Cardiac septum (tissue), 1 donor: ENCODE measurements at places on chromosomes 3 and 15. TPM values are rescaled to one million over a fixed set of nuclear protein-coding genes. Genes with fewer than 3 reads are reported as not detected.

ATP8B4 gene
- total RNA-seq = 3.1 TPM

- DNase-seq = no peak
Observed at GRCh38 chr15:75840659-75841058, 2.6 kb upstream of the UBE2Q2 start.

GRCh38 chr15:82882273-82882928 lies 70.1 kb downstream of the HOMER2 start:
- DNase-seq = no peak

GRCh38 chr15:48802867-48803266 lies 8.0 kb downstream of the CEP152 start:
- no peak for DNase-seq

- DNase-seq = no peak
Observed at GRCh38 chr15:25501828-25502446, 63.1 kb upstream of the UBE3A start.

DNA sequence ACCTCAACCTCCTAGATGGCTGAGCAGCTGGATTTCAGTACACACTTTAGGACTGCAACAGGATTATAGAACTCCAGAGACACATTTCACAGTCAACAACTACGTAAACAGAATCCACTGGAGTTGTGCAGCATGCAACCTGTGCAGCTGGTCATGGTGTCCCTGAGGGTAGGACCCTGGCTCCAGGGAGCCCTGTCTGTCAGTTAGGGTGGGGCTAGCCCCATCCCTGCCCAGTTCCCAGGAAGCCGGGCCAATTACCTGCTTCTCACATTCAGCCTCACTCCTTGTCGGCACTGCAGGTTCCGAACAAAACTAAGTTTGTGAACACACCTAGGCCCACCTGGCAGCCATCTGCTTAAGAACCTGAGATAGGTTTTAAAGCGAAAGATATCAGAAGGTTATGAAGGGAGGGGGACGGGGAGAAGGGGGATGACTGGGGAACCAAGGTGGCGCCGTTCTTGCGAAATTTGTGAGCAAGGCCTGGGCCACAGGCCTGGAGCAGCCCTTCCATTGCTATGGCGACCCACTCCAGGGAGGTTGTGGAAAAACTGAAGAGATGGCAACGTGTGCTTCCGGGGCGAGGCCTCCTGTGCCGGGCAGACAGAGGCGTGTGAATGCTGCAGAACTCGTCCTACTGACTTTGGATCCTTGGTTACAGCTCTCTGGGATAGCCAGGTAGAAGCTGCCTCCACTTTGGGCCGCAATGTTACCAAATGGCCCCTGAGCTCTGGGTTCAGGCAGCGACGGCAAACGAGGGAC lies 25.3 kb downstream of the ACSBG1 start:
- peak; percentile 72 for DNase-seq

GRCh38 chr15:96230526-96231181 lies 99.8 kb upstream of the NR2F2 start:
- DNase-seq = no peak

DNA sequence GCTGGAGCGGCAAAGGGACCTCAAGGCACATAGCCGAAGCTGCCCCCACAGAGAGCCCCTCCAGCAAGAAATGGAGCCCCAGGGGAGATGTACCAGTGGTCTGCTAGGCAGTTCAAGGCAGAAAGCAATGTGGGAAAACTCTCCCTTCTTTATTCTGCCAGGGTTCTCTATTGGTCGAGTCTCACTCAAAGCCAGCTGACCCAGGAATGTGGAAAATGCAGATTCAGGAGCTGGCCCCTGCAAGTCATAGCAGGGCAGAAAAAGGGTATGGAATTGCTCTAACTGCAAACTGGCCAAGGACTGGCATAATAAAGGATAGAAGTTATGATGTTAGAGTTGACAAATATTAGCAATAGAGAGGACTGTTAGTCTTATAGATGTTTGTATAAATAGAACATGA lies 4.0 kb upstream of the TOPAZ1 start:
- no peak for DNase-seq

DNA sequence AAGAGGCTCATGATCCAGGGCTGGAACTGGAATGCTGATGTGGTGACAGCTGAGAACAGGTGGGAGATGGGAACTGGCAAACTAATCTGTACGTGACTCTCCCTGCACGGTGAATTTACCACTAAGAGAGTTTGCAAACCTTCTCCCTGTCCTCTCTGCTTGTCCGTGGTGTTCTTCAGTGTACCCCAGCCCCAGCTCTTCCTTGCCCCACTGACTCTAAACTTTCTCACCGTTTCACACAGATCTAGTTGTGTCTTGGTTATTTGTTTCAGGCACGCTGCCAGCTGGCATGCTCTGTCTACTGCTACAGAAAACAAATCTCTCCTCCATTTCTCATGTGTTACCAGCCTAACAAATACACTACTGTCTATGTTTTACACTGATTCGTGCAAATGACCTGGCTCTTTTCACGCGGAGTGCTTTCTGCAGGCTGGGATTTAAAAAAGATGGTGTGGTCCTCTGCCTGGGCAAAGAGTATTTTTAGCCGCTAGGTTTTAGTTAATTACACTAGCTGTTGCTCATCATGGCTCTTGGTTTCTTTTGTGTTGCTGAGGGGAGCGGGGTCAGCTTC lies 192.7 kb upstream of the LRIG1 start:
- no peak for DNase-seq

- no peak for DNase-seq
Observed at GRCh38 chr3:36512555-36512954, 132.3 kb downstream of the STAC start.

MYL3 gene
- total RNA-seq = 3,804 TPM

FHIT gene
- total RNA-seq = 16.6 TPM

- no peak for DNase-seq
Observed at GRCh38 chr3:128480717-128481437, 12.1 kb downstream of the GATA2 start.

CLDN11 gene
- 2.9 TPM for total RNA-seq

PARP15 gene
- 0.67 TPM for total RNA-seq

GRCh38 chr15:72671525-72671924 lies 14.5 kb downstream of the HIGD2B start:
- no peak for DNase-seq

- no peak for DNase-seq
Observed at GRCh38 chr15:29278436-29279105, 8.9 kb upstream of the NSMCE3 start.

GRCh38 chr3:151687076-151687475 lies 46.7 kb upstream of the AADACL2 start:
- DNase-seq = no peak

CFAP100 gene
- not detected for total RNA-seq

EBLN2 gene
- total RNA-seq = 1.9 TPM

TTLL3 gene
- 19.5 TPM for total RNA-seq

POLQ gene
- total RNA-seq = 0.97 TPM

- DNase-seq = no peak
Observed at GRCh38 chr15:95328559-95328958, 1001.9 kb upstream of the NR2F2 start.

GRCh38 chr15:51371266-51371665 lies 29.8 kb downstream of the GLDN start:
- no peak for DNase-seq

RBP2 gene
- not detected for total RNA-seq

DNA sequence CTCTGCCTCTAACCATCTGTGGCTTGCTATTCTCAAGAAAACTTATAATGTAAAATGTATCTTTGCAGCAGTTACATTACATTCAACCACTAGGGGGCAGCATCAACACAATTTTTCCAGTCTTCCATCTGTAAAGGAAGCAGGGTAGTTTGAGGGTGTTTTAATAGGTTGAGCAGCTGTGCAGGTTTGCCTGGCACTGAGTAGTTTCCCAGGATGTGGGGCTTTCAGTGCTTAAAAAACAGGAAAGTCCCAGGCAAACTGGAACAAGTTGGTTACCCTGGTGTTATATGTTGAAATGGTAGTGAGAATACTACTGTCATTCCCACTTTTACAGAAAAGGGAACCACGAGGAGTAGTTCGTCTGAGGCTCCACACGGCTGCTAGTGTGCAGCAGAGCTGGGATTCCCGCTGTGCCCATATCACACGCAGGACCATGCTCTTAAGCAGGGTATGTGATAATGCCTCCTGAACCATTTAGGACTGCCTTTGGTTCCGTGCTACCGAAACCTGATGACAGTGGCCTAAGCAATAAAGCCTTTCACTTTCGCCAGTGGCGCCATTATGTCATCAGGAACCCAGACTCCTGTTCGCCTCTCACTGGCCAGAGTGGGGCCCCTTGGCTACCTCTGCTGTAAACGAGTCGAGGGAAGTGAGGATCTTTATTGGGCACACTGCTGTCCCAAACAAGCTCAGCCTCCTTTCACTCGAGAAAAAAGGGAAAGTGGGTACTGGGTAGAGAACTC lies 64.7 kb upstream of the ZBTB38 start:
- no peak for DNase-seq

SAMMSON gene
- total RNA-seq = 0.27 TPM
